ENCODE measurements at places on chromosomes 1 and 21. TPM values are rescaled to one million over a fixed set of nuclear protein-coding genes. Genes with fewer than 3 reads are reported as not detected.

GRCh38 chr1:43706598-43707189, 642 bp upstream of the ST3GAL3 start:
- DNase-seq, result no peak

DNA sequence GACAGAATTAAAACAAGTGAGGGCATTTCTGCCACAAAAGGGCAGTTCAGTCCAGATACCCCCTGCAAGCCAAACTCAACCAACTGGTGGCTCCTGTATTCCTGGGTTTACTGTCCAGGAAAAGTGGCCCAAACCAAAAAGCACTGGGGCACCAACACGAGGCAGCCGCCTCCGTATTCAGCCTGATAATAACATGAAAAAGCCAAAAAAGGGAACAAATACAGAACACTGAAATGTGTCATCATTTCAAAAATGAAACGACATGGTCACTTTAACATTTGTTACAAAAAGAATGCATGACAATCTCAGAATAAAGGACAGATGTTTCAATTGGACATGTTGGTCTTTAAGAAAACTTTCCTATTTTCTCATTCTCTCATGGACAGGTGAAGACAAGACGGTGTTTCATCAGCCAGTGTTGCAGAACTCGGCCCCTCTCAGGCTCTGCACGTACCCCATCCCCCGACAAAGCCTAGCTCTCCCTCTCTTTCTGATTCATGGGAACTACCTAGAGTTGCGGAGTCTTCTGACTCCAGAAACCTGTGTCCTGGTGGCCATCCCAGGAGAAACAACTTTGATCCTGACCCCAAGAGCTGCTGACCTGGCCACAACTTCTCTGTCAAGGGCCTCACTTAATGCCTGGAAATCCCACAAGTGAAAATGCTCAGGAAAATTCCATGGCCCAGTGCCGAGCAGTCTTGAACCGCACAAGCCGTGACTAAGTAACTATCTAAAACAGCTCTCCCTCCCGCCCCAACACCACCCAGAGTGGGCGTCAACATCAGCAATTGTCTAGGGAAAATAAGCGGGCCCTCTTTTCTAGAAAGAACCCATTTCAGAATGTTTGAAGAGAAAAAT, 27.1 kb downstream of the ZBTB17 start:
- no peak for DNase-seq

- DNase-seq, result no peak
Measured at GRCh38 chr1:174077749-174078490, 55.8 kb upstream of the RC3H1 start.

FCRL6 gene
- not detected for total RNA-seq

CAPN8 gene
- 0.54 TPM for total RNA-seq

All from HCT116 (cell line).